ENCODE measurements at places on chromosomes 2 and 18.

- DNase-seq: no peak
Observed at GRCh38 chr2:232519581-232520438, at the start of gene PRSS56. TSS of gene PRSS56 (plus strand) at chr2:232520388. CDS start at chr2:232520599, 211 bp downstream.

DNA sequence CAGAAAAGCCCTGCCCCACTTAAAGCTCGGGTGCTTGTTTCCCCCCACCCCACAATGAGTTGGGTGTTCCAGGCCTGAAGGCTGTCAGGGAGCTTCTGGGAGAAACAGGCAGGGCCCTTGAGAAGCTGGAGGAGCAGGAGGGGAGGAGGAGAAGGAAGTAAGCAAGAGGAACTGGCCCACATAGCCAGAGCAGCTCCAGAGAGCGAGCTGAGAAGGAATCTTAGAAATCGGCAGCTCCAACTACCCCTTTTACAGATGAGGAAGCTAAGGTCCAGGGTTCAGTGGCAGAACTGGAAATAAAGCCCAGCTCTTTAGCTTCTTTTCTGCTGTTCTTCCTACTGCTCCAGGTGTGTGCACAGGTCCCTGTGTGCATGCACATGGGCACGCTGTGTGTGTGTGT is 12.7 kb upstream of the KCNK3 start:
- DNase-seq: no peak

GRCh38 chr18:2338601-2339000 is 232.7 kb downstream of the METTL4 start:
- no peak for DNase-seq

DNA sequence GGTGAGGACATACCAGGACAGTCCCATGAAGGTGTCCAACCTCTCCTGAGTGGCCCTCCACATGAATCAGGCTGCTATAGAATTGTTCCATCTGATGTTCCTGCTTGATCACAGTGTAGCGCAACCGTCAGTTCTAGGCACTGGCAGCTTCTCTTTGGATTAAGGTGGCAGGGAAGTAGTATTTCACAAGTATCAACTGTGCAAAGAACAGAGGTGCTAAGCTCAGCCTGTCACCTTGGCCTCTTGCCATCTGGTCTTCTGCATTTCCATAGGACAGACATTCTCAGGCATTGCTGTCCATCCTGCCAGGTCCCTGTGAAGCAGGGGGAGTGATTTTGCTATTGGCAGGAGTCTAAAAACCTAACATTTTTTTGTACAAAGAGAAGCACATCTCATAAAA is 182.2 kb upstream of the EPAS1 start:
- no peak for DNase-seq

All from CD4-positive, alpha-beta T cell treated with Interleukin-21 for 1 hour (primary cell).